T-cell (primary cell): ENCODE measurements at places on chromosomes 1 and 21. TPM values are rescaled to one million over a fixed set of nuclear protein-coding genes. Genes with fewer than 3 reads are reported as not detected.

DNA sequence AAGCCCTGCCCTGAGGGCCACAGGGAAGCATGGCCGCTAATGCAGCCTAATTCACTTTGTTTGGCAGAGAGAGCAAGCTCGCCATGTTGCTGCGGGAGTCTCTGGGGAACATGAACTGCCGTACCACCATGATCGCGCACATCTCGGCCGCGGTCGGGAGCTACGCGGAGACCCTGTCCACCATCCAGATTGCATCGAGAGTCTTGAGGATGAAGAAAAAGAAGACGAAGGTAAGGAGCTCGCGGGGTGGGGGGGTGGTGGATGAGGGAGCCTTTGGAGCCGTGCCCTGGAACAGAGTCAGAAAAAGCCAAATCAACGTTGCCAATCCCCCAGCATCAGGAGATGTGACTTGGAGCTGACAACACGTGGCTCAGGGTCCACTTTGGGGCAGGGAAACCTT lies 529.4 kb downstream of the KIF26B start:
- no peak for DNase-seq

DNA sequence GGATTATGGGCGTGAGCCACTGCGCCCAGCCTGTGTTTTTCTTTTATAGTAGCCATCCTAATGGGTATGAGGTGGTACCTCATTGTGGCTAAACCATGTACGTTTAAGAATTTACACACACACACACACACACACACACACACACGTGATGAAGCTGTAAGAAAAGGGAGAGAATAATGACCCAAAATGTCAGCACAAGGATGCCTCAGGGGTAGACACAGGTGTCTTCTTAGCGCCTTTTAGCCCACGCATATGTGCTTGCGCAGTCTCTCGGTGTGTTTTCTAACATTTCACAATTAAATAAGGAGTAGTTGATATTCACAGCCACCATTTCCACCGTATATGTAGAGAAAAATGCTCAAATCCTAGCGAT lies 782 bp upstream of the PFKL start:
- no peak for DNase-seq

- no peak for DNase-seq
These were observed 12.6 kb downstream of the KIAA0040 start for GRCh38 chr1:175179837-175180590.

DNA sequence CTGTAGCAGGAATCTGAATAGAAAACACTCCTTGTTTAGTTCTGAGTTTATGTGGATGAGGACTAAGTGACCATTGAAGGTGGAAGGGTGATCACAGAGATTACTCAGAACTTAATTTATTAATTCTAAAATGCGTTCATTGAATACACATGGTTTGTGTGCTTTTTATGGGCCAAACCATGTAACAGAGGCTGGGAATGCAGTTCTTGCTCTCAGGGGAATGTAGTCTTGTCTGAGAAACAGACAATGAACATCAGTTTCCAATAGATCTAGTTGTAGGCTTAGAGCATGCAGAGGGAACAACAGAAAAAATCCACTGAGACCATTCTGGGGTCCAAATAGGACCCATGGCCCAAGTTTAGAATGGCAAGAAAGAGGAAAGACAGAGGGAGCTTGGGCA lies 46.1 kb downstream of the ITSN1 start:
- DNase-seq = no peak

DNA sequence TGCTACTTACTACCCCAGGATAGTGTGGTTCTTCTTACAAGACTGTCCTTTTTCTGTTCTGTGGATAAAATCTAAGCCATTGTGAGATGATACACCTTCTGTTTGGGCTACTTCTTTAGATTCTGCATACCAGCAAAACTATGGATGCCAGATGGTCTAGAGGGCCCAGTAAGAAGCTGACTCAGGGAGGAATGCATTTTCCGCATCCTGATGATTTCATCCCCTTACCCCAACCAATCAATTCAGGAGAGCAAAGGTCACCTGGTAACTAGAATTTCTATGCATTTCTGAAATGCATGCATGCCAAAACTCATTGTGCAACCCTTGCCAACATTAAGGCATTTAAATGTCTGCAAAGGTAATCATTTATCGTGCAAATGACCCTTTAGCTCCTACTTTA lies 285.7 kb upstream of the ZP4 start:
- DNase-seq = no peak

- no peak for DNase-seq
These were observed 1415.1 kb downstream of the KCNT2 start for GRCh38 chr1:195193134-195193533.

GRCh38 chr1:208161656-208162375 lies 82.4 kb downstream of the PLXNA2 start:
- no peak for DNase-seq

The ADCY10 gene
- total RNA-seq = 0.49 TPM

The SYCP1 gene
- not detected for total RNA-seq

The RNF186 gene
- not detected for total RNA-seq
